ENCODE measurements at places on chromosomes 4 and X.

- DNase-seq: no peak
Measured at GRCh38 chr4:126957987-126958386, 674.8 kb upstream of the INTU start.

DNA sequence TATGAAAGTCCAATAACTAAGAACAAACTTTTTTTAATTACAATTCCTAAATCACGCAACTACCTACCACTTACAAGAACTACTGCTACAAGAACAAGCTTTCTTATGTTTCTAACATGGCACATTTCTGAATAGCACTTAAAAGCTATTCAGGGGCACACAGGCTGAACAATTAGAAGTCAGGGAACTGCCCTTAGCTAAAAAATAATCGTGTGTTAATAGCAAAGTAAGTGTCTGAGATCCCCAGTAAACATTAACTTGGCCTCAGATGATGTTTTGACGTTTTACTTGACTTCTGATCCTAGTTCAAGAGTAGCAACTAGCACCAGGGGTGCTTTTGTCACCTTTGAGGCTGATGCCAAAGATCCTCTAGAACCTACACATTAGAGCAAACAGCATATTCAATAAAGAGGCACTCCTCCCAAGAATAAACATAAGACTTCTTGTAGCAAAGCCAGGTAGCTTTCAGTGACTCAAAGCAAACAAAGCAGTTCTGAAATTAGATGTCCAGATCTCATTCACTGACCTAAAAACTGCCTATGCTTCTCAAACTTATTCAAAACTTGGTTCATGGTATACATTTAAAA is 16.2 kb downstream of the SPOCK3 start:
- no peak for DNase-seq

- no peak for DNase-seq
Measured at GRCh38 chrX:72100051-72100755, 31.5 kb downstream of the RTL5 start.

GRCh38 chrX:155766321-155766720 is 114.8 kb upstream of the VAMP7 start:
- DNase-seq: no peak

DNA sequence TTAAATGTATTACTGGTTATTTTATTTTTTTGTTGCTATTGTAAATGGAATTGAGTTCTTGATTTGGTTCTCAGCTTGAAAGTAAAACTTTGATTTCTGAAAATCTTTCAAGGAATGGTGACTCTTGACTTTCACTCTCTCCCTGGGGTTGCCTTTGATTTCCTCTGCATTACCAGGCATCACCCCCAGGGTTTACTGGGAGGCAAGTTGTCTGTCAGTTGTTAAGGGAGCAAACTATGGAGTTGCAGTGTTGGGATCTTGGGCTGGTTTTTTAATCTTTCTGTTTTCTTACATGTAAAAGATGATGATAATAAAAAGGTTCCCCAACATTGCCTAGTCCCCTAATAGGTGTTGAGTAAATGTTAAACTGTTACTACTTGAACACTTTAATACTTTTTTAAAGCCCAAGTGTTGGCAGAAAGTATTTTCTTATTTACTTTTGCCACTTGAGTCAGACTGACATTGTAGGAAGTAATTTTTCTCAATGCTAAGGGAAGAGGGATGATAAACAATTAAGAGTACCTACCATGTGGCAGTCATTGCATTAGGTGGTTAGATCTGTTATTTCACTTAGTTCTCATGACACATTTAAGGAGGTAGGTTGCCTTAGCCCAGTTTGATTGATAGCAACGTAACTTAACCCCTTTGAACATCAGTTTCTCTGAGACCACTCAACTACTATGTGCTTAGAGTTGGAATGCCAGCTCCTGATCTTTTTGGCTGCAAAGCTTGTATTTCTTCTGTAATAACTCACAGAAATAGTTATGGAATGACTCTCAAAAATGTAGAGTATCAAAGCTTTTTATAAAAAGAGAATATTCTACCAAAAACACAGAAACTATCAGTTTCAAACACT is 67.1 kb downstream of the DCLK2 start:
- DNase-seq: no peak

DNA sequence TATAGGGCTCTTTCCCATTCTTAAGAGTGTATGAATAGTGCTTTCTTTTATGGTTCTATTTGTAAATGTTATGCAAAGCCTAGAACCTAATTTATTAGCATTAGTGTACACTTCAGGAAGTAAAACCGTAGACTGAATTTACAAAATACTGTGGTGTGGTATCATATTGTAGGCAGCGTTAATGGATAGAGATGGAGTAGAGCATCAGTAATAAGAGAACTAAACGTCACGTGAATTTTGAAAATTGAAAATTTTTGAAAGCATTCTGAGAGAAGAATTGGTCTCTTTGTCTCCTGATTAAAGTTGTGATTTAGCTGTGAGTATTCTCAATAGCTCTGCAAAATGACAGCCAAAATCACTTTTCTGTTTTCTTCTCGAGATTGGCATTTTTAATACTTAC is 2.9 kb downstream of the STIM2 start:
- DNase-seq: no peak

DNA sequence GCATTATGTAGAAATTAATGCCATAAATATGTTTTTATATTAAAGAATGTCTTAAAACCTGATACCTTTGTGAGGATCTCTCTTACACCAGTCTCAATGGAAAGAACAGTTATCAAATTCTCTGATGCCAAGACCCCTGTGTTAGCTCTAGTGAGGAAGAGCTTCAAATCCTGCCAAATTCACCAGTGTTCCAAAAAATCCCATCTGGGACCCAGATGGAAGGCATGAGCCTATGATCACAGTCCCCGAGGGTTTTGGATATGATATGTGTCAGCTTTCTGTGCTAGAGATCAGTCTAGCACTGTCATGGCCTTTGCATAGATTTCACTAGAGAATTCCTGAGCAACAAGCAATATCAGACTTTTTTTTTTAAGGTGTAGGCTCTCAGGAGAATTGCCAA is 412.1 kb downstream of the UBE2NL start:
- no peak for DNase-seq

DNA sequence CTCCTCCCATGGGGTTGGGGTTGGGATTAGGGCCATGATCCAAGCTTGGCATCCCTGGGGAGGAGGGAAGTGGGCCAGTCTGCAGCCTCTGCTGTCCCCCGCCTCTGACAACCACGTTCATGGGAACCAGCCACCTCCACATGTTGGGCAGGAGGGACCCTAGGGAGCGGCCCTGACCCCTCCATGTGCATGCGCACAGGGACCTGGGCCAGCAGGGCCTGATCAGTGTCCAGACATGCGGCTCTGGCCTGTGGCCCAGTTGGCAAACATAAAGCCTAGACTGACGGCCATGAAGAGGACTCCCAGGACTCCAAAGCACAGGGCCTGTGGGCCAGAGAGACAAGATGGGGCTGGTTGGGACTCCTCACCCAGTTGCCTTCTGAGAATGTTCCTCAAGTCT is 11.3 kb downstream of the SLC38A5 start:
- DNase-seq: no peak

- DNase-seq: no peak
Measured at GRCh38 chrX:69025802-69026301, 139.4 kb downstream of the PJA1 start.

DNA sequence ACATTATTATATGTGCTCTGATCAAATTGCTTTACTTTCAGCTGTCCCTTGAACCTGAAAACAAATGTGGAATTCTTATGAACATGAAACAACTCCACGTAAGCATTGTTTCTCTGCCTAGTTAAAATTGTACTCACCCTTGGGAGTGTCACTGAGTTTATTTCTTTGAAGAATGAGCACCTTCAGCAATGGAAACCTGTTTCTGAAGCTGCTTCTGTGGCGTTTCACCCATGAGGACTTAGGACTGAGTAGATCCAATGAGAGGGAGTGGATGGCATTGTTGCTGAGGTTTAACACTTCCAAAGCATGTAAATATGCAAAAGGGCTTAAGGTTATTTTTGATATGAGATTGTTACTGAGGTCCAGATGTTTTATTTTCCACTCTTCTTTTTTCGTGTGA is 3.2 kb downstream of the LRRC66 start:
- DNase-seq: no peak

- DNase-seq: no peak
Measured at GRCh38 chr4:129109965-129110824, 14.2 kb downstream of the C4orf33 start.

DNA sequence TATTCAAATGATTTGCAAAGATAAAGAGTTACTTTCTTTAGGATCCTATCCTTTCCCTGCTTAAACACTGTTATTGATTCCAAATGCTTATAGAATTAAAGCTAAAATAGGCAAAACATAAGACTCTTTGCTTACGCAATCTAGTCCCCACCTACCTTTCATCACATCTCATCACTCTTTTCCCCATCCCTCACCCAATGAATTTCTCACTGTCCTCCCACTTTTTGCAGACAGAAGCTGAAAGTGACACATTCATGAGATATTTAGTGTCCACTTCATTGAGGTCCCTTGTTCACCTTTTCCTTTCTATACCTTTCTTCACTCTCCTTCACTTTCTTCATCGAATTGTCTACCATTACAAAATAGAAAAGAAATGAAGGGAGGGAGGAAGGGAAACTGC is 424 bp downstream of the SATL1 start:
- no peak for DNase-seq

DNA sequence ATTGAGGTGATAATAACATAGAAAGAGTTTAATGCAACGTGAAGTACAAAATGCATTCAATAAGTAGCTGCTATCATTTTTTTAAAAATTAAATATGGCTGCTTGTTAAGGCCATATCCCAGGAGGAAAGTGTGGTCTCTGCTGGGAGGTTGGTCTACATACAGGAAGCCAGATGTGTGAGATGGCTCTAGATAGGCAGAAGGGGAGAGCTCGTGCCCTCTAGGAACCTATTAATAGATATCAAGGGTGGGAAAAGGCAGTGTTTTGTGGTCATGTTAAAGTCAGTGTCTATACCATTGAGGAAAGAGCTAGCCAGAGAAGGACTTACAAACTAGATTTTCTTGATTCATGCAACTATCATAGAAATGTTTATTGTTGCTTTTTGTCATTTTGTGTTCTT is 140.5 kb downstream of the KLHL8 start:
- DNase-seq: no peak

DNA sequence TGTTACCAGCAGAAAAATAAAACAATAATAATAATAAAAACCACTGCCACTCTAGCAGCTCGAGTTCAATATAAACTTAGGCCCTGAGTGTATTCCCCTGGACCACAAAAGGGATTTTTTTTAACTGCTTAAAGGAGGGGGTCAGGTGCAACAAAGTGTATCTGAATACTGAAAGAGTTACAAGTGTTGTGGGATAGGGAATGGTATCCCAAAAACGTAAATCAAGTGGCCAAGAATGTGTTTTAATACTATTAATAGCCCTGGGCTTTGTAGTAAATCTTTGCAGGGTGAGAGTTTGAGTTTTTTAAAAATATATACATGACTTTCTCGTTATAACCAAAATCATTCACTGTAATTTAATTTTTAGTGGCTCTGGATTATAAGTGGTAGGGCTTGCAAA is 860.1 kb upstream of the INTU start:
- DNase-seq: no peak

DNA sequence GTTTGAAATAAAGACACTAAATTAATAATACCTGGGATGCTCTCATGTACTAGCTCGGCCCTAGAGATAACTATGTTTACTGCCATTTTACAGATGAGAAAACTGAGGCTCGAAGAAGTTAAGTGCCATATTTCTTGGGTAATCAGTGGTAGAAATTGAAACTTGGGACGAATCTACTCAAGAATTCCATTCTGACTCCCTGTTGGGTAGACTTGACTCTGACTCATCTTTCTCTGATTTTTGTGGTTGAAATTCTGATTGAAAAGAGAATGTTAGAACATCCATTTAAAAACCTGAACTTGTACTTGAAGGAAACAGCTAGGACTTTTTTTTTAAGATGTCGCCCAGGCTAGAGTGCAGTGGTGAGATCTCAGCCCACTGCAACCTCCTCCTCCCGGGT is 50.1 kb upstream of the NSUN7 start:
- DNase-seq: no peak

GRCh38 chr4:153074486-153074885 is 129.8 kb upstream of the TRIM2 start:
- no peak for DNase-seq

- no peak for DNase-seq
Measured at GRCh38 chr4:92012899-92013867, 290.6 kb upstream of the GRID2 start.

- no peak for DNase-seq
Measured at GRCh38 chr4:128477540-128477939, 189.9 kb upstream of the PGRMC2 start.

DNA sequence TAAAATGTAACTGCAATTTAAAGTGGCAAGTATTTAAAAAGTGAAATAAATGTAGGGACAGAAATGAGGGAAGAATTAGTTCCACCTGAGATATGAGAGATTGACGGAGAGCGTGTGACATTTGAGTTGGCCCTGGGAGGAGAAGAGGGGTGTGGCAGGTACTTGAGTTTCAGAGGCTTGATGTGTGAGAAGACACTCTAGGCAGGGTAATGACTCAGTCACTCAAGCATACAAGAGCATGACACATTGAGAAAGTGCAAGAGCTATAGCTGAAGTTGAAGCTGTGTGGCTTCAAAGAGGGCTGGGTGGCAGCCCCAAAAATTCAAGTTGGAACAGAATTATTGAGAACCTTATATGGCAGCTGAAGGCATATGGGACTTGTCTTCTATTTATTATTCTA is 420.5 kb downstream of the SLITRK2 start:
- no peak for DNase-seq

- no peak for DNase-seq
Measured at GRCh38 chrX:105636667-105637066, 185.7 kb upstream of the NRK start.

GRCh38 chr4:6257247-6258025 is 12.2 kb upstream of the WFS1 start:
- no peak for DNase-seq

- DNase-seq: no peak
Measured at GRCh38 chr4:132328761-132329160, 820.3 kb upstream of the PCDH10 start.

DNA sequence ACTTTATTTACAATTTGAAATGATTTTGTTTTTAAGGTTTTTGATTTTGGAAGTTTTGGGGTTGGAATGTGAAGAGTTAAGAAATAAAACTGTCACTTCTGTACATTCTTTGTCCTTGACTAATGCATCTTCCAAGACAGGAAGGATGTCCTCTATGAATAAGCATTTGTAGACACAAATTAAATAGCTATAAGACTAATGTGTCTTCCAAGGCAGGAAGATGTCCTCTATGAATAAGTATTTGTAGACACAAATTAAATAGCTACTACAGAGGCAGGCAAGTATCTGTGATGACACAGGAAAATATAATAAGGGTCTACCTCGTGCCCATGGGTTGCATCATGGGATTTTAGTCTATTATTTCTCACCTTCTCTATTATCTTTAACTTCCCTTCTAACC is 14.5 kb downstream of the PRSS48 start:
- DNase-seq: no peak

DNA sequence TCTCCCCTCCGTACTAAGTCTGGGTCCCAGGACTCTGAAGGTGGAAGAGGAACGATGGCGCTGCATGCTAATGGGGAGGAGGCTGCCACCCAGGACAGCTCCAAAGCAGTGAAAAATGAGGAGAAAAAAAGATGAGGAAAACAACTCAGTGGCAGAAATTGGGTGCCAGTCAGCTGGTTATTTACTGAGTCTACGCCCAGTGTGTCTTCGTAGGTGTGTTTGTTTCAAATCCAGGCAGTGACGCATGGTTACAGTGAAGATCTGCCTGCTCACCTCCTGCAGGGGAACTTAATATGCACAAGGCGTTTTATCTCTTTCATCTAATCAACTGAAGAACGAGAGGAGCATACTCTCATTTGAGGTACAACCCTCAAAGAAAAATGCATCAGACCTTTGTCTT is 70.9 kb upstream of the FBXW7 start:
- DNase-seq: no peak

Data from stimulated activated CD4-positive, alpha-beta T cell treated with anti-CD3 and anti-CD28 coated beads, Interleukin-4, amount 100 ng/mL, for 24 hours (primary cell).